Liver (tissue), 10 donors: ENCODE measurements at places on chromosomes 5 and 9.

DNA sequence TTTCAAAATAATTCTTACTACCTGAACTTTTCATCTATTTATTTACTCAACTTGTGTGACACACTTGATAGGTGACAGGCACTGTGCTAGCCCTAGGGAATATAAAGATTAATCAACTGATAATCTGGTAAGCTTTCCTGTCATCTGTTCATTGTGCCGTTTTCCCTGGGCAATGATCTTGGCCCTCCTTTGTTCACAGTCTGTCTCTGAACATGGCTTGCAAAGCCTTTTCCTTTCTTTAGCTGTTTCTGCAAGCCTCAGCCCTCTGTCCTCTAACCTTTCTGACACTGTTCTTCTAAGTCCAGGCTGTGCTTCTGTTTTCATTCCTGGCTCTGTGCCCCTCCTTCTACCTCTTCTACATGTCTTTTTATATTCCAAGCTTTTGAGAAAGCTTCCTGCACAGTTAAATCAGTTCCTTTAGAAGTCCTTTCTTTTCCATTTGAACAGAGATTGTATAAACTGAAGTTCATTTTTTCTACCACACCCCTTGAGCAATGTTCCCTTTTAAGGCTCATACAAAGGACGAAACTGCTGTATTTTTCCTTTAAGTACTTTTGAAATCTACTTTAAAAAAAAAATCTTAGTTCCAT is 803.0 kb upstream of the ZNF608 start:
- no peak for DNase-seq

- DNase-seq, result no peak
Observed at GRCh38 chr9:110152704-110153374, 55.1 kb downstream of the C9orf152 start.

DNA sequence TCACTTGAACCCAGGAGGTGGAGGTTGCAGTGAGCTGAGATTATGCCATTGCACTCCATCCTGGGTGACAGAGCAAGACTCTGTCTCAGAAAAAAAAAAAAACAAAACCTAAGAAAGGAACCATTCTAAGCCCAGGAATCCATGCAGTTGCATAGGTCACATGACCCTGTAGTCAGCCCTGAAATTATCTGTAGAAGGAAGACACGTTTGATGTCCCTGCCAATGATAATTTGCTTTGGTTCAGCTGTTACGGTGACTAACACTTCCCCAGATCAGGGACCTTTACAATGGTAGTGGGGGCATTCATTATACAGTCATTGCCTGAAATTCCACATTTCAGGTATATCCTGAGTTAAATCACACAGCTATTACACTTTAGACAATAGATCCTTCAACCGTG is 50.5 kb downstream of the PRKACG start:
- no peak for DNase-seq

DNA sequence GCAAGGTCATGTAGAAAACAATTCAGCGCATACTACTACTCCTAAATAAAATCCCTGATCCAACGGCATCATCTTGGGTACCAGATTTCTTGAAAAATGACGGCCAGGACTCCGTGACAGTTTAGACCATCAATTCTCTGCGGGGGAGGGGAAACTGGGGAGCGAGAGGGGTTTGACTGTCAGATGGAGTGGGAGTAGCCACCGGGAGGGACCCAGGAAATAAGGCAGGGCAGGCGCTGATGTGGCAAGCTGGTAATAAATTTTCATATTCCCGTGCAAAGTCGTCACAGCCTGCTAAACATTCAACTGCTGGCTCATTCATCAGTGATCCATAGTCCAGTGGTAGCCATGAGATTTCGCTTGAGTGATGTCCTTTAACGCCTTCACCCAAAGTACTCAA is 457 bp upstream of the CDH18 start:
- DNase-seq, result no peak

- DNase-seq, result no peak
Observed at GRCh38 chr5:126742425-126742824, 34.5 kb upstream of the LMNB1 start.

- DNase-seq, result no peak
Observed at GRCh38 chr5:2334719-2335118, 416.8 kb downstream of the IRX2 start.

DNA sequence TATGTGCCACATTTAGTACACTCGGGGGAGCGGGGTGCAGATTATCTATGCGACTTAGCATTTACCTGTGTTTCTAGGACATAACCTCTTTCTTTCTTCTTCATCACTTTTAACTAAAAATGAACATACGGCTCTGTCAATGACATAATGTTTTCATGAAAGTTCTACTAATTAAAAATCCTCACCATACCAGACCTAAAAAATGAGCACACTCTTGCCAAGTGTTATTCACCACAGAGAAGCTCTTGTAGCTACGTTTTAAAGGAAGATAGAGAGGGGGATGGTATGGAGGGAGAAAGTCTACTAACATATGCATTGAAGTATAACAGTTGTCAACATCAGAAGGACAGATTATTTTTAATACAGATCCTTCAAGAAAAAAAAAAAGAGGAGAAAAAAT is 1.6 kb downstream of the CDH10 start:
- no peak for DNase-seq

- no peak for DNase-seq
Observed at GRCh38 chr5:75922480-75922879, 160.7 kb upstream of the SV2C start.

DNA sequence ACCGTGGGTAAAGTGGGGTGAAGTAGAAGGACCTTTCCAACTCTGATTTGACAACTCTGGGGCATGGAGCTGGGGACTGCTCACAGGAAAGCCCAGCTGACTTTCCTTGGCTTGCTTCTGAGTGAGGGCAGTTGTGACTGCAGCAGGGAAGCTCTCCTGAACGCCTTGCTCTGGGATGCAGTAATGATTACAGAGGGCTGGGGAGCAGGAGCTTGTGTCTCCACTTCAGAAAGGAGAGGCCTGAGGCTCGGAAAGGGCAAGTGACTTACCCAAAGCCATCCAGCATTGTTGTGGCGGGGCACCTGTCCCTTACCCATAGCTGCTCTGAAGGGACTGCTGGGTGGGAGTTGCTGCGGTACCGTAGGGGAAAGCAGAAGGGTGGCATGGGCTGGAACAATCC is 41.2 kb downstream of the GSN start:
- DNase-seq, result no peak

DNA sequence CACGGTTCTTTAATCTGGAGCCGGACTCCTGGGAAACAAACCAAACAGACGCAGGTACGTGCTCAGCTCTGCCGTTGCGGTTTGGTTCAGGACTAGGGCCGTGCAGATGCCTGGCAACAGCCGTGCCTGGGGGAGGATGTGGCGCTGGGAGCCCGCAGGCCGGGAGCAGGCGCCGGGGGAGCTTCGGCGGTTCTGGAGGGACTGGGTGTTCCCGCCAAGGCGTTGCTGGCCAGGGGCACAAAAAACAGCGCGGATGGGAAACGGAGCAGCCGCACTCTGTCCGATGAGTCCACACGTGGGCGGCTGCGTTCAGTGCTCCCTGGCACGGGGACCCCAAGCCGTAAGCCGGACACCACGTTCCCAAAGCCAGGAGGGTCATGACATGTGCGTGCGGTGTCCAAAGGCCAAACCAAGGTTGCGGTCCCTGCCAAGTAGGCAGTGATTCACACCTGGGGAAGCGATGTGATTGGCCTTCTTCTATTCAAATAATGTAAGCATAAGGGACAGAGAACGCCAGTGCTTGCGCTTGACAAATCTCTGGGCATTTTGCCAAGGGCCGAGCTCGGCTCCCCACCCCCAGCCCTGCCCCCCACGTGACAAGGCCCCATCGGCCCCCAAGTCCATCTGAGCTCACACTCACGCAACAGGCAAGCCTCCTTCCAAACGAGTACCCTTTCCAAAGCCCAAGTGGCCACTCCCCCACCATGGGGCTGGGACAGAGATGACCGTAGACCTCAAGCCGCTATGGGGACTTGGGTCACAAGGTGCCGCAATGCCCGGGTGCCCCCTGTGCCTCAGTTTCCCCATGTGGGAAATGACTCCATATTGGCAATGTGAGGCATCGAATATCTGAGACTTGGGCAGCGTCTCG is 49.7 kb upstream of the NKD2 start:
- no peak for DNase-seq

DNA sequence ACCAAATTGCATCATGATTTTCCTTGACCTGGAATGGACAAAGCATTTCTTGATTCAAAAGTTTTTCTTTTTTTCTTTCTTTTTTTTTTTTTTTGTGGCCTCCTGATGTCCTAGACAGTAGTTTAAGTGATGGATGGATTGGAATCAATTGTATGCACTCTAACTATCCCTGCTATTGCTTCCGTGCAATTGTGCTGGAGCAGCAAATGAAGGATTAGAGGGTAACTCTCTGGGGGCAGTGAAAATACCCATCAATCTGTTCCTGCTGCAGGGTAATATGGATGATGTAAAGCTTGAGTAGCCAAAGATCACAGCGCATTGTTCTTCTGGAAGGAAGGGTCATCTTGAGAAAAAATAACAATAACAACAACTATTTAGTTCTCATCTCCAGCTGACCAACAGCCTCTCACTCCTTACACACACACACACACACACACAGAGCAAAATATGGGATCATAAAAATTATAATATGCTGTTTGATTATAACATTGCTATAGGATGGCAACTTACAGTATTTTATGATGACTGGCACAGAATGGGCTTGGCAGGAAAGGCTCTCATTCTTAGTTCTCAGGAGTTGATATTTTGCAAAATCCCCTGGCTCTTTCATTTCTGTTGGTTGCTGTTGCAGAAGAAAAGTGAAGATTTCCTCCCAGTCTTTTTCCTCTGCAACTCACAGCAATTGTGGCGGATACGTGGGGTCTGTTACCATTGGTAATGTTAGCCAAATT is 160.9 kb upstream of the DMAC1 start:
- DNase-seq, result no peak

DNA sequence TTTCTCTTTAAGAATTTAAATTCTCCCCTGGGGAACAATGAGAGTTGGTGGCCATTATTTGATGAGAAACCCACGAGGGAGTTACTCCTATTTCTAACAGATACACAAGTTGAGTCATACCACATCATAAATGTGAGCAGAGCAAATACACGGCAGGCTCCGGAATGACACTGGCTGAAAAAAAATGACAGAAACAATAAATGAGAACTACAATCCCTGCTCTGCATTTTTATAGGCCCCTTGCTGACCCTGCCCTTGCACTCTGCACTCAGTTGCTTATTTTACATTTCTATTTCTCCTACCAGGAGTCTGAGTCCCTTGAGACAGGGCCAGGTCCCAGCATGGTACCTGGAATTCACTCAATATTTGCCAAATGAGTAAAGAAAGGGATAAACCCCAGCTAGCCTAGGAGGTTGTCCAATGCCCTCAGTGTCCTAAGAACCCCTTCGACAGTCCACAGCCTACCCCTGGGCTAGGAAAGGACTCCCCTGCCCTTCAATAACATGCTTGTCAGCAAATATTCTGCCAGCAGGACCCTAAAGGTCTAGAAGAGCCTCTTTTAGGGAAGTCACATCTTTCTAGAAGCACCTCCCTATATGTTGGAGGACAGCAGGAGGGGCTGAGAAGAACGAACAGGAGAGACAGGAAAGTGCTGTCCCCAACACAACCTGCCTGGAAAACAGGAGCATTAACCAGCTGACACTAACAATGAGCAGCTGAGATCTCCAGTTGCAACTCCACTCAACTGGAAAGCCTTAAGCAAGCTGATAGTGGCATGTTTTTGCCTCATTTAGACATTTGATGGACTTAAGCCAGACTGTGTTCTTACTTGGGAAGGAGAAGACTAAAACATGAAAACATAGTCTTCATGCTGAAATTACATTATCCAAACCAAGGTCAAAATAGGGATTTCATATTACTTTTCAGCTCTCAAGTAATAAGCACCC is 191.2 kb downstream of the ACTL7B start:
- no peak for DNase-seq

DNA sequence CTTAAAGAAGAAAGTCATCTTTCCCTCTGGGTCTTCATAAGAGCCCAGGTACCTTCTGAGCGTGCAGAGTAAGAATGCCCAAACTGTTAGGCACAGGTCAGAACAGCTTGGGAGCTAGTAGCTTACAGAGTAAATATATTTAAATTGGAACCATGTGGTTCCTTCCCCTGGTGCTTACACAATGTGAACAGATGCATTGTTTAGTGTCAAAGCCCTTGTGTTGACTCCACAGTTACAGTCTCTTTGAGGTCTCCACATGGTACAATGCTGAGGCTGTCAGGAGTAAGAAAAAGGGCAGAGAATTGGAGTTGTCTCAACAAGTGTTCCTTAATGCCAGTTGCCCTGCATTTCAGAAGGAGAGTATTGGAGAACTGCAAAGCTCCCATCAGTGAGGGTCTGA is 188.5 kb downstream of the PAPPA start:
- no peak for DNase-seq

DNA sequence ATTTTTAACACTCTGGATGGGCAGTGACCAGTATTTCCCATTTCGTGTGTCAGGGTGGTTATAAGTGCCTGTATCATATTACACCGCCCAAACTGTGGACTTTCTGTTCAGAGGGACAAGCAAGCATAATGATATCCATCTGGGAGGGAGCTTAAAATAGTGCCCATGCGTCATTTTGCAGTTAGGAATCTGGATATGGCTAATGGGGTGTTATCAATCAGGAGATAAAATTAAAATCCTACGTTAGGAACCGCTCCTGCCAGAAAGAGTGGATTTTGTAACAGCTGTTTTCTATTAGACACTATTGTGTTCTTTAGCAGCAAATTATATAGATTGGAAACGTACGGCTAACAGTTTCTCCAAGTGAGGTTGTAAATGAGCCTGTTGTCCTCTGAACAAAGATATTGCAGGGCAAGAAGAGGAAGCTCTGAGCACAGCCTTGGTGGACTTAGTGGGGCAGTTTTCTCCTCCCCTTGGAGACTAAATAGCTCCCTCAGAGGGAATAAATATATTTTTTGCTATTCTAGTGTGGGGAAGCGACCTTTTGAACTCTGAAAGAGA is 160.4 kb downstream of the SPATA31D1 start:
- DNase-seq, result no peak

GRCh38 chr5:138482638-138483037 is 17.4 kb downstream of the EGR1 start:
- DNase-seq, result no peak

DNA sequence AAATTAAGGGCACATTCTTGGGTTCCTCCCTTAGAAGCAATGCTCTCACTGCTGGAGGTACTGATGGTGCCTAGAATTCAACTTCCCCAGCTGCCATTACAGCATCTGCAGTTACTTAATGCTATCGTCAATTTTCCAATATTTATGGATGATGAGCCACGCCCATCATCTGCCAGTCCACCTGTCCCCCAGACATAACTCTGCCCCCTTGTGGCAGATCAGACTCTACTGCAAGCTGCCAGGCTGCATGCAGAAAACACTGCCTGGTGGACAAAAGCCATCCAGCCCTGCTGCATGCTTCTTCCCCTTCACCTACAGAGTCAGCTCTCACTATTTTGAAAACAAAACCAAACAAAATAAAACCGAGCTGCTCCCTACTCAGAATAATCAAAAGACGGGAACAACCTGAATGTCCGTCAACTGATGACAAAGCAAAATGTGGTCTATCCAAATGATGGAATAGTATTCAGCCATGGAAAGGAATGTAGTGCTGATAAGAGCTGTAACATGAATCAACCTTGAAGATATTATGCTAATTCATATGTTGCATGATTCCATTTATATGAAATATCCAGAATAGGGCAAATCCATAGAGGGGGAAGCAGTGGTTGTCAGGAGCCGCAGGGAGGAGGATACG is 66.4 kb downstream of the RETREG1 start:
- DNase-seq, result no peak
